ENCODE measurements at places on chromosomes 6 and 20.

DNA sequence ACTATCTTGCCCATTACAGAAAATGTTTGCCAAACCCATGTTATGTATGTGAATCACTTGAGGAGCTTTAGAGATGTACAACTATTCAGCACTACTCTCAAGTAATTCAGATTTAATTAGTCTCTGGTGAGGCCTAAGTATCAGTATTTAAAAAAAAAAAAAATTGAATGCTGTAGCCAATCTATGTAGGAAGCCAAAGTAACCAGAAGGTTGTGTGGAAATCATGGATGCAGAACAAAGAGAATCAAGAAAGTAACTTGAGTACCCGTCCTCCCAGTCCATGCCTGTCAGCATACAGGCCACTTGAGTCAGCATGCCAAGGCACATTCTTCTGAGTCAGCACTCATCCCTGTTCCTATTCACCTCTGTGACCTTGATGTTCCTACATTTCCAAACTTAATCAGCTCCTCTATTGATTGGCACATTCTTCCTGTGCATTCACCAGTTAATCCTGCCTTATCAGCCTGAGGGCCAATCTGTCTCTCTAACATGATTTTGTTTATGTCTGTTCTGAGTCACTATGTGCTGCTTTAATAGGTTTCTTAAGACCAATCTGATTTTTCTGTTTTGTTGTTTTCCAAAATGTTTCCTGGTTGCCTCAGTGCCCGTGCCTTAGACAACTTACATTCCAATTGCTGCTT is 165.6 kb downstream of the KCNQ5 start:
- peak; percentile 58 for DNase-seq

GRCh38 chr20:22752324-22752723 is 168.0 kb upstream of the FOXA2 start:
- DNase-seq: no peak

DNA sequence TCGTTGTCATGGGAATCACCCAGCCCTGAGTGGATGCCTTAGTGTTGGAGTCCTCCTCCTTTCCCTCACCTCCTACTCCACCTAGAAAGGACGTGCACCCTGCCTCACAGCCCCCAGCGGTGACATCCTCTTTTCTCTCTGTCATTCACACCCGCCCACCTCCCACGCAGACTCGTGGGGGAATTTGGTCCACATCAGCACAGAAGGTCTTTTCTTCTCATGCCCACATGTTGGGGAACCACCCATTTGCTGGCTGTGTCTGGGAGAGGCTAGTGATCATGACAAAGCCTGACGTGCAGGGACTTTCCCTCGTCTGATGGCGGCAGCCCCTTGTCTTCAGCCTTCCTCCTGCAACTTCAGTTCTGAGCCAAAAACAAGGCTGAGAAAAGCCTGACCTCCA is 96.0 kb upstream of the CNKSR3 start:
- DNase-seq: no peak

DNA sequence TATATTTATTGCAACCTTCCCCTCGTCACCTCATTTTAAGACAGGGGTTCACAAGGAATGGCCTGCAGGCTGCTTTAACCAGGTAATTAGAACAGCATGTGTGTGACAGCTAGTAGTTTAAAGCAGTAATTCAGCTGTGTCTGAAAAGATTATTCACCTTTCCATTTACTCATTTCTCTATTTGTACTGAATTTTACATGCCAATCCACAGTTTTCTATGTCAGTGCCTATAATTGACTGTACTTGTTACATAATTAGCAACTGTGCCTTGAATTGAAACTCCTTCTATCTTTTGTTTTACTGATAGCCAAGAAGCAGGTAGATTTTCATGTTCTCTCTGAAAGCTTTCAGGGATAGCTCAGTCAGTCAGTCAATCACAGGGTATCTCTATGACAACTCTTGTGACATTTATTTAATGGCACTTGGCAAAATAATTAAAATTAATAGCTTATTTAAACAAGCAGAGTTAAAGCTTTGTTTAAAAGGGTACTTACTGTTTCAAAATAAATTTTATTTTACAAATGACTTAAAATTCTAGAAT is 214.0 kb downstream of the ZFAND3 start:
- no peak for DNase-seq

GRCh38 chr6:99350573-99350972 is 1.1 kb upstream of the FAXC start:
- DNase-seq: no peak

DNA sequence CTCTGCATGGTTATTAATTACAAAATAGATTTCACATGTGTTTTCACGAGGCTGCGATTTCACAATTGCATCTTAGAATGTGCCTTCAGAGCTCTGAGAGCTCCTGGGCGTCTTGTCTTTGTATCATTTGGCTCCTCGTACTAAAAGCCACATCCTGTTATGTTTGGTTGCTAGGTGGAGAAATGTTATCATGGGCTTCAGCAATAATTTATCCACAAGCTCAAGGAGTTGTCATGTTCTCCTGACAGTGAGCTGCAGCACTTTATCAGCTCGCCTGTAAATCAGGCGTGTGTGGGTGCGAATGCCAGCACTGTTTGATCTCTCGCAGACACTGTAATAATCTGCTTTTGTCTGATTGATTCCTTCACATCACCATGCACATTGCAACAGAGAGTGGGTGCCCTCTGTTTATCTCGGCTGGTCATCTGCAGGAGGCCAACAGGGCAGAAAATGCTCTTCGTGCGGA is 218.6 kb upstream of the ZFP64 start:
- peak; percentile 36 for DNase-seq

GRCh38 chr20:33689973-33690372 is 3.8 kb upstream of the E2F1 start:
- DNase-seq: no peak

DNA sequence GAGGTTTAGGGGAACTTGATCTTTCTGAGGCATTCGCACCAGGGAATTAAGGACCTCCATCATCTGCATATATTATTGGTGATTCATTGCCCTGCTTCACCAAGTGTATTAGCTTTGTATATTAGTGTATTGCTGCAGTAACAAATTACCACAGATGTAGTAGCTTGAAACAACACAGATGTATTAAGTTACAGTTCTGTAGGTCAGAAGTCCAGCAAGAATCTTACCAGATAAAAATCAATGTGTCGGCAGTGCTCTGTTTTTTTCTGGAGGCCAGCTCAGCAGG is 65.8 kb downstream of the HMGN3 start:
- DNase-seq: no peak

GRCh38 chr6:143482593-143482992 is 28.9 kb downstream of the FUCA2 start:
- no peak for DNase-seq

- DNase-seq: no peak
Observed at GRCh38 chr20:56843817-56844216, 214.7 kb downstream of the TFAP2C start.

GRCh38 chr20:38216201-38216600 is 44.3 kb downstream of the KIAA1755 start:
- no peak for DNase-seq

- DNase-seq: no peak
Observed at GRCh38 chr6:139742671-139743070, 368.2 kb upstream of the CITED2 start.

- DNase-seq: no peak
Observed at GRCh38 chr20:1815502-1816085, 79.6 kb upstream of the SIRPA start.

DNA sequence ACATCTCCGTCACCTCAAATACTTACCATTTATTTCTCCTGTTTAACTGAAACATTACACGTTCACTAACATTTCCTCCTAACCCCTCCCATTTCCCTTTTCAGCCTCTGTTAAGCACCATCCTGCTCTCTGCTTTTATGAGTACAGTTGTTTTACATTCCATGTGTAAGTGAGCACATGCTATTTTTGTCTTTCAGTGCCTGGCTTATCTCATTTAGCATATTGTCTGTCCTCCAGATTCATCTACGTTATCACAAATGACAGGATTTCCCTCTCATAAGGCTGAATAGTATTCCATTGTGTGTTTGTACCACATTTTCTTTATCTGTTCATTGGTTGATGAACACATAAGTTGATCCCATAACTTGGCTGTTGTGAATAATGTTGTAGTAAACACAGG is 22.7 kb downstream of the TAF11 start:
- no peak for DNase-seq

- DNase-seq: no peak
Observed at GRCh38 chr6:124283486-124283885, 479.8 kb downstream of the NKAIN2 start.

GRCh38 chr20:3716195-3716834 is 3.9 kb upstream of the SIGLEC1 start:
- peak; percentile 79 for DNase-seq
